Activated CD4-positive, alpha-beta T cell treated with anti-CD3 and anti-CD28 coated beads, Interleukin-2, amount 10 ng/mL, durations not matched to agents 24 days and 14 days (primary cell): ENCODE measurements at places on chromosomes 3 and 15.

DNA sequence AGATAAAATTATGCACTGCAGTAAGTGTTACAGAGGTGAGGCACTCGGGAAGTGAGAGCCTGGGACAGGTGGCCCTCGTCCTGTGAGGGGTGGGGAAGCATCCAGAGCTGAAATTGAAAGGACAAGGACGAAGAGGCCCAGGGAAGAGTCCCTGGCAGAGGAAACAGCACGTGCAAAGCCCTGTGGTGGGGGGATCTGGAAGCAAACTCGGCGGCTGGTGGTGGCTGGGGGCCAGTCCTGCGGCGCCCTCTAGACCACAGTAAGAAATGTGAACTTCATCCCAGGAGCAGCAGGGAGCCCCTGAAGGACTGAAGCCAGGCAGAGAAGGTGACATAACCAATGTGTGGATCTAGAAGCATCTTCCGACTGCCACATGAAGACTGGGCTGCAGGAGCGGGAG lies 42.8 kb downstream of the GRIP2 start:
- no peak for DNase-seq

DNA sequence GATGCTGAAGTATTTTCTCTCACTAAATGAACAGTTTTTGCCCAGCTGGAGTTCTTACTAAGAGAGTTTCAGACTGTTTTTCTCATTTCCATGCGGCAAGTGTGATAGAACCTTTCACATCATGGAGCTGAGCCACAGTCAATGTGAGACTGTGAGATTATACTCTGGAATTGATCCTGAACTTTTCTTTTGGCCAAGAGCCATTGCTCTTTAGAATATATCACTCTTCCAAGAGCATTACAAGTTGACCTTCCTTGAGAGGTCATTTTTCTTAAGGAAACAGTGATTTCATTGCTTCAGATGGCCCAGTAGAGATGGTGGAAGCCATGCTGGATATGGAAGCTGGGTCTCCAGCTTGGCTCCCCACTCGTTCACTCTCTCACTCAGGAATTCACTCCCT lies 212.9 kb upstream of the UMPS start:
- DNase-seq = no peak

DNA sequence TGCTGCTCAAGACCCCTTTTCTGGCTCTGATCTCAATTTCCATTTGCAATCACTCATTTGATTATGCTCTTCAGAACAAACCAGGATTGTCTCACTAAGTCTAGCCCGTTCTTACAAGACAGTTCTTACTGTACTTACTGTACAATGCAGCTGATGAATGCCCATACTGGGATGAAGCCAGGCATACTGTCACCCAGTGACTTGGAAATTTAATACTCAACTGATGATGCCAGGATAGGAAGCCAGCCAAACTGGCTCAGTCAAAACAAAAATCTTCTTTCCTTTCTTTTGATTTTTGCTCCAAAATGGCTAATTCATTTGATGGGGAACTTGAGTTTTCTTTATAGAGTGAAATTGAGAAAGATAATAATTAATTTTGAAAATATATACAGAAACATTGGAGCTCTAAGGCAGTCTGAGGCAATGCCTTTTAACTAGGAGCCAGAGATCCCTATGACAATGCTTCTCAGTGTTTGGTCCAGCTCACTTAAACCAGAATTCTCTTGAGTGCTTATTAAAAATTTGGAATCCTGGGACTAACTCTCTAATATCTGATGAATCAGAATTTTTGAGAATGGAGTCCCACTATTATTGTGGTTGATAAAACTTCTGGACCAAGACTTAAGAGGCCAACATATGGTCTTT lies 265.6 kb upstream of the THBS1 start:
- DNase-seq = no peak

DNA sequence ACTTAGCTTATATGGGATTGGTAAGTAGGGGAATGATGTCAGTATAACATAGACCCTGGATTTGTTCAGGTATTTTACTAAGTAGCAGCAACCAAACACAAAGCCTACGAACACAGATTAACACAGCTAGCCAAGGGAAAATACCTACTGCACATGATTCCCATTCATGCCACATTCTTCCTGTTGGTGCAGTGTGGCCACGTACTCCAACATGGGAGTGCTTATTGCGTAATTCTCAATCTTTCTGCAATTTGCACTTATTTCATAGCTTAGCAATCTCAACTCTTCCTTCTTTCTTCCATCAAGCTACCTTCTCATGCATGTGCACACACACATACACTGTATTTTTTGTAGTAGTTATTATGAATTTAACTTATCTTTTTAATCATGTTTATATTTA lies 186.8 kb downstream of the IL5RA start:
- no peak for DNase-seq

GRCh38 chr3:190125436-190126068 lies 4.9 kb upstream of the P3H2 start:
- no peak for DNase-seq

DNA sequence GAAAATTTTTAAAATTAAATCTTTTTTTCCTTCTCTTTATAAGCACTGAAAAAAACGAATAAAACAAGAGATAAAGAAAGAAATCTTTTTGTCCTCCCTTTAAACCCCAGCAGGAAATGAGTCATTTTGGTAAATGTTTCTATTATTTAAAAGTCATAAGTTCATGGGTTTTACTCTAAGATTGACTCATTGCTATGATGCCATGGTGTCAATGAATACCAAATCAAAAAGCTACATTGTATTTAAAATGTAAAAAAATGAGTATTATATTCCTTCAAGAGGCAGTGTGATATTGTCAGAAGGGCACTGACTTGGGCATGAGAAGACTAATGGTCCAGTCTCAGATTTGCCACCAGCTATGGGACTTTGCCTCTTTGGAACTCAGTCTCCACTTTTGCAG lies 303.4 kb upstream of the DNAJC19 start:
- DNase-seq = no peak
